ENCODE measurements at places on chromosomes 16 and 17.

DNA sequence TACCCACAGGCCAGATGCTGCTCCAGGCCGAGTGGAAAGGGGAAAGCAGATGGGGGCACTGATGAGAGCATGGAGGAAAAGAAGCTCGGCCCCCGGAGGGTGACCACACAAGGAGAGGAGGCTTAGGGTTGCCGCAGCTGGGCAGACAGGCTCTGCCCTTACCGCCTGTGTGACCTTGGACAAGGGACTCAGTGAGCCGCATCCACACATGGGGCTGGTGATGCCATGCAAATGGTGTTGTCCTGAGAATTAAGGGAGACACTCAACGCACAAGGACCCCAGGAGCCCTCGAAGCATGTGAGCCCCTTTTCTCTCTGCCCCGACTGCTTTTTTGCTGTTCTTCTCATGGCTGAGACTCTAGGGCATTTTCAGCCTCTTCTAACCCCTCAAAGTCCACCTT is 61.0 kb downstream of the PLXDC1 start:
- no peak for DNase-seq

DNA sequence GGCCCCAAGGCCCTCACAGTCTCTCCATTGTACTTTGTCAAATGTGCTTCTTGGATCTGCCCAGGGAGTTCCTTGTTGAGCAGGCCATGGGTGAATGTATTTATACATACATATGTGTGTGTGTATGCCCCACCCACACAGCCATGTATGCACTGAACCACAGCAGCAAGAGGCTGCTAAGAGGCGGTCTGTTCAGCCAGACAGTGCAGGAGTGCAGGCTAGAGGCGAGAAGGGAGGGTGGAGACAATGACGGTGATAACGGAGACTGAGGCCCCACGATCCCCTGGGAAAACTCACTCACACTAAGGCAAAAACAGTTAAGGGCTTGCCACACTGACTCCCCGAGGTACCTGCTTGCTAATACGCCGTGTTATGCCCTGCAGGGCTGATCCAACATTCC is 151.0 kb upstream of the CDC42EP4 start:
- peak; percentile 34 for DNase-seq

- DNase-seq: peak; percentile 18
Measured at GRCh38 chr16:23729503-23730424, 16.7 kb upstream of the ERN2 start.

- DNase-seq: no peak
Measured at GRCh38 chr16:55418586-55418985, 60.4 kb upstream of the MMP2 start.

DNA sequence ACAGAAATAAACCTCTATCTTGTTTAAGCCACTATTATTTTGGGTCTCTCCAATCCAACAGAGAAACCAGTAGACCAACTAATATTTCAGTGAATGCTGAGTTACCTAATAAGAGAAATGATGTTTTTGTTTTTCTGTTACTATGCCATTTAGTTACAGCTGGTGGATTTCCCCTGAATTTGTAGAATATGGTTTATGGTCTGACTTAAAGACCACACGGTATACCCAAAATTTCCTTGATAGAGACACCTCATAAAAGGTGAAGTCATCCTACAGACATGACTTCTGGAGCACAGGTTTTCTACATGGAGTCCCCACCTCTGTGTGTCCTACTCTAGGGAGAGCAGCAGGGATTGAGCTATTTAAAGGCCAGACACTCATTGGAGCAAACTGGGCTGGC is 13.3 kb downstream of the PIK3R5 start:
- DNase-seq: no peak

DNA sequence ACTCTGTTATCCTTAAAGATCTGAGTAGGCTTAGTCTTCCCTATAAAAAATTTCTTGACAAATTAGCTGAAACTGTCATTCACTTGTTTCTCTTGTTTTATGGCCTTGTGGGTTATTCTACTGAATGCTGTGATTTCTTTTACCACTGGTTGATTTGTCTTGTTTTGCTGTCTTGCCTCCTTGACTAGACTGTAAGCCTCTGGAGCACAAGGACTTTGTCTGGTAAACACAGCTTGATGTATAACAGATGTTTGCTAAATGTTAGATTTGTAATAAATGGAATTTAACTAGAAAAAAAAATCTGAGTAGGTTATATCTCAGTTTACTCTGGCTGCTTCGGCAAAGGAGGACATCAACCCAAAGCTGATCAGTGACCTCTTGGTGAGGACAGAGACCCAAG is 21.6 kb downstream of the VAC14 start:
- DNase-seq: no peak

DNA sequence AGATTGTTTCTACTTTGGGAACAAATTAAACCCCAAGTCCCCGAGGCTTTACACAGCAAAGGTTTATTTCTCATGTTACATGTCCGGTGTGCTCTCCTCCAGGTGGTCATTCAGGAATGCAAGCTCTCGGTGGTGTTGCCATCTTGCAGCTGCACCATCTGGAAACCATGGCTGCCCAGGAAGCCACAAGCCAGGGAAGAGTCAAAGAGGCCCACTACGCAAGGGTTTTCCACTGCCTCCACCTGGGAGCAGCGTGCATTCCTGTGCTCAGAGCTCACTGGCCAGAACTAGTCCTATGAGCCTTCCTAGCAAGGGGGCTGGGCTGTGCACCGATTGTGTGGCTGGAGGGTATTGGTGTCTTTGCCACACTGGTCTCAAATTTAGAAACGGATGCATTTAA is 128.8 kb upstream of the FOXF1 start:
- DNase-seq: no peak

DNA sequence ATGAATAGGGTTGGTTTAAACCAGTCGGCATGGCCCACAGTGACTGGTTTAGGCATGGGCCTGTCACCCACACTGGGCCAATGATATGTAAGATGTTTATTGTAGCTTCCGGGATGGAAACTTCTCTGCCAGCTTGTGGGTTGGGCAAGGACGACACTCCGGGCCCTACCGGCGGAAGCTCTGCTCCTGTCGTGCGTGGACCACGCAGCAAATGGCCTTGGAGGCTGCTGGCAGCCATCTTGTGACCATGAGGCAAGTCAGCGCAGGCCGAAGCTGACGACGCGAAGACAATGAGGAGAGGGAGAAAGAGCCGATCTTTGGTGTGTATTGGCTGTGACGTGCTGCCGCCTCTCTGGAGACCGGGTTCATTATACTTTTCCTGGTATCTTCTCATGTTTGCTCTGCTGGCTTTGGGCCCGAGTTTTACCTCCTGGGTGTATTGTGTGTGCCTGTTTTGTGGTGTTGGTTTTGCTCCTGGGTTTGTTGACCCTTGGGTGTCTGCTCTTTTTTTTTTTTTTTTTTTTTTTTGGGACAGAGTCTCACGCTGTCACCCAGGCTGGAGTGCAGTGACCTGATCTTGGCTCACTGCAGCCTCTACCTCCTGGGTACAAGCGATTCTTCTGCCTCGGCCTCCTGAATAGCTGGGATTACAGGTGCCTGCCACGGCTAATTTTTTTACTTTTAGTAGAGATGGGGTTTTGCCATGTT is 15.4 kb downstream of the SLC25A10 start:
- DNase-seq: peak; percentile 93

DNA sequence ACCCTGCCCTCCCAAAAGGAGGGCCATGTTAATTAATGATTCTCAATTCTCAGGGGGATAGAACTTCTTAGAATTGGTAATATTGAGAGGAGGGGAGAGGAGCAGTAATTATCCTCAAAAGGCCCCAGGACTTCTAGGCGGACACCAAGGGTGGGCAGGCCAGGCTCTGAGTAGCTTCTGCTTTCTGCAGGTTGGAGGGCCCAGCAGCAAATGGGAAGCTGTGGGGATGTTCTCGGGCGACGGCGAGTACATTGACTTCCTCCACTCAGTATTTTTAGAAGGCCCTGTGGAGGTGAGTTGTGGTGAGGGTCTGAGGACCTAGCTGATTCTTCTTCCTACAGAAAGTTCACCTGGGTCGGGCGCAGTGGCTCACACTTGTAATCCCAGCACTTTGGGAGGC is 57.5 kb downstream of the DNAH2 start:
- no peak for DNase-seq

DNA sequence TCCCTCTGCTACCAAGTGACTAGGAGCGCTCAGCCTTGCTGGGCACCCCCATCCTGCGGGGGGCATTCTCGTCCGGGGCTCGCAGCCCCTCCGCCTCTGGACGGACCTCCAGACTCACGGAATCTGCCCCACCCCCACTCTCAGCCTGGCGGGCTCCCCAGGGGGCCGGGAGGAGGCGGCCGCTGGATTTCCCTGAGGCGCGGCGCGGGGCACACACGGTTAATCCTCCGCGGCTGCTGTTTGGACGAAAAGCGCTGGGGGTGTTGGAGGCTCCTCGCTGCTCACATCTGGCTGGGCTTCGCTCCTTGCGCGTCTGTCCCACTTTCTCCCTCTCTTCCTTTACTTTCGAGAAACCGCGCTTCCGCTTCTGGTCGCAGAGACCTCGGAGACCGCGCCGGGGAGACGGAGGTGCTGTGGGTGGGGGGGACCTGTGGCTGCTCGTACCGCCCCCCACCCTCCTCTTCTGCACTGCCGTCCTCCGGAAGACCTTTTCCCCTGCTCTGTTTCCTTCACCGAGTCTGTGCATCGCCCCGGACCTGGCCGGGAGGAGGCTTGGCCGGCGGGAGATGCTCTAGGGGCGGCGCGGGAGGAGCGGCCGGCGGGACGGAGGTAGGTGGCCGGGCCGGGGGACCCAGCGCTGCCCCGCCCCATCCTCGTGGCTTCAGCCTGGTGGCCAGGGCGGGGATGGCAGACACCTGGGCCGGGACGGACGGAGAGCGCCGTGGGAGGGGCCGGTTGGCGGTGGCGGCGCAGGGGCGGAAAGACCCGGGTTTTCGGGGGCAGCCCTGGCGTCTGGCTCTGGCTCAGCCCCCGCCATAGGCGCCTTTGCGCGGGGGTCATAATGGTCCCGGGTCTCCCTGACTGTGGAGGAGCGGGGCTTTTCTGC is at the start of gene C1QTNF1:
Gene C1QTNF1 (plus strand): TSS at position 284 of the 886 bp plus-strand sequence. CDS start 19,800 bp downstream, outside the sequence.
- DNase-seq: peak; percentile 71

GRCh38 chr17:57862694-57863667 is 13.1 kb upstream of the MRPS23 start:
- no peak for DNase-seq

DNA sequence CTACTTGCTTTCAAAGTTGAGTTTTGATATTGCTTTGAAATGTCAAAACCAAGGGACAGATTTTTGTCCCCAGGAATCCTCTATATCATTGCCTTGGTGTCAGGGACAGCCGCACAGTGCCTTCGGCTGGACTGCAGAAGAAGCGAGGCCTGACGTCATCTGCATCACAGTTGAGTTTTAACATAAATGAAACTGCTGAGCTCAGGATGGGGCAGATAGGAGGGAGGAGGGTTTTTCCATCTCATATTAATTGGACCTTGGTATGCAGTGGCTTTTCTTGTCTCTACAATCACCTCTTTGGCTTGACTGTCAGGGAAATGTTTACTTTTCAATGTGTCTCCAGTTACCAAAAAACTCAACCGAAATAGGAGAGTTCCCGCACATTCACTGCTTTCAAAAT is 111.3 kb downstream of the AATF start:
- no peak for DNase-seq

GRCh38 chr16:12081048-12081404 is 104.5 kb downstream of the SNX29 start:
- DNase-seq: no peak

GRCh38 chr16:3995001-3995400 is 114.5 kb upstream of the CREBBP start:
- no peak for DNase-seq

DNA sequence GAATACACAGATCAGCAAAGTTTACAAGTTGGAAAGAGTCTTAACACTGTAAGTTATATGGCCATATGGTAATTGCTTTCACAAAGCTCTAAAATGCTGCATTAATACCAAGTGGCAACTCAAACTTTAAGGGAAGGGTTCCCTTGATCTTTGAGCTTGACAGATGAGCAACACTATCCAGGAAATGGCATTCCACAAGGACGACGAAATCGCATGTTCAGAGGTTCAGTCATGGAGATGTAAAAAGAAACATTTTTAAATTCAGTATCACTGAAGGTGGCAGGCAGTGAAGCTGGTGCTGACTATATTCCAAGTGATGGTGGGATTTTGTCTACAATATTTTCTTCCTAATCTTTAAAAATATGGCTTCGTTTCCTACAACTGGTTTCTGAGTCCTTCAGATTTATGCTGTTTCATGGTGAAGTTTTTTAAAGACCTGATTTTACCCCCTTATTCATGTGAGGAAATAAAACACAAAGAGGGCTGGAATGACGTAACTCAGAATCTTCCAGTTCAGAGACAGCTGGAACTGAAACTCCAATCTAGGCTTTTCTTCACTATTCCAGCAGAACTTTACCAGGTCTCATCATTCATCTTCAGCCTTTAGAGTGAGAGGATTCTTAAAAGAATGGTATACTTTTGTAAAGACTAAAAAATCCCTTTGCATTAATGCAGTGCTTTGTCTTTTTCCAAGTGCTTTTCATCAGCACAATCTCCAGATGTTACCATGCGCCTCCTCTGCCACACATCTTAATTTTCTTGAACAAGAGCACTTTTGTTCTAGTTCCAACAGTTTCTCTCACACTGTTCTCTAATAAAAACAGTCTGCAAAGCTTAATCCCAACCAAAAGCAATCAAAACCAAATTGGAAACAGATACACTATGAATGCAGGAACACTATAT is 20.2 kb downstream of the CHCT1 start:
- DNase-seq: no peak

DNA sequence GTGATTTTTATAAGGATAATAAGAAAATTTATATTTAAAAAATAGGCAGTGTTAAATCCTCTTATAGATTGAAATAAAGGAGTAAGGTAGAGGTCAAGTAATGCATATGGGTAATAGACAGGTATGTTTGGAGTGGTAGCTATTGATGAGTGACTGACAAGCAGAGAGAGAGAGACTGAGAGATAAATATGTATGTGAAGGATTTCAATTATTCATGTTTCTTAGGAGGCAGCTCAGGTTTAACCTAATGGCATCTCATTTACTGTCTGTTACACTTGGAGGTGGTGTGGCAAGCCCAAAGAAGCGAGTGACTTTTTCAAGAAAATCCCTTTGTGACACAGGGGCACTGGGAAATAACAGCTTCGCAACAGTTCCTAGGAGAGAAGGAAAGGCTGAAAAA is 120.2 kb downstream of the KIF2B start:
- no peak for DNase-seq

GRCh38 chr17:44310609-44311376 is 2.4 kb downstream of the RUNDC3A start:
- no peak for DNase-seq

DNA sequence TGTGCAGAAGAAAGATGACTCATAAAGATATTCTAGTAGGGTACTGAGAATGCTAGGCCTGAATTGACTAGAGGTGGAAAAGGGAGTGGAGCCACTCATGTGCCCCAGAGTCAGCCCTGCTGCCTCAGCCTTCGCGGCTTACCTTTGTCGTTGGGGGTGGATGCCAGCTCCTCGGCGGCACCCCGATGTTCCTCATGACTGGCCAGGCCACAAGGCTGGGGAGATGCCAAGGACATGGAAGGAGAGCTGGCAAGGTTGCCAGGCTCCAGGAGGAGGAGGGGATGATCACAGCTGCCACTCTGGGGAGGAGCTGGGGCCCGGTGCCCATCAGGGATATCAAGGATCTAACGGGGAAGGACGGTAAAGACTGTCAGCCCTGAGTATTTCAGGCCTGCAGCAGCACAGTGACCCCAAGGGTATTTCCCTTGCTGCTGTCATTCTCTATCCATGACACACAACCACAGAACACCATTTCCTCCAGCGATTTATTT is 9.7 kb upstream of the SLC35B1 start:
- DNase-seq: no peak

- DNase-seq: no peak
Measured at GRCh38 chr16:81752225-81752875, 26.7 kb upstream of the PLCG2 start.

All from NCI-H146 (cell line).